Cortex of kidney (tissue), 1 donor: ENCODE measurements at places on chromosomes 6 and 20.

GRCh38 chr6:116127771-116128493 lies 2.0 kb upstream of the COL10A1 start:
- no peak for DNase-seq

GRCh38 chr6:159535656-159536350 lies 157.2 kb downstream of the SOD2 start:
- DNase-seq: no peak

- DNase-seq: no peak
Observed at GRCh38 chr6:126720304-126720703, 380.4 kb downstream of the CENPW start.

GRCh38 chr20:32378461-32378860 lies 20.3 kb downstream of the ASXL1 start:
- no peak for DNase-seq

- DNase-seq: no peak
Observed at GRCh38 chr6:10626154-10626741, 68.2 kb downstream of the C6orf52 start.

DNA sequence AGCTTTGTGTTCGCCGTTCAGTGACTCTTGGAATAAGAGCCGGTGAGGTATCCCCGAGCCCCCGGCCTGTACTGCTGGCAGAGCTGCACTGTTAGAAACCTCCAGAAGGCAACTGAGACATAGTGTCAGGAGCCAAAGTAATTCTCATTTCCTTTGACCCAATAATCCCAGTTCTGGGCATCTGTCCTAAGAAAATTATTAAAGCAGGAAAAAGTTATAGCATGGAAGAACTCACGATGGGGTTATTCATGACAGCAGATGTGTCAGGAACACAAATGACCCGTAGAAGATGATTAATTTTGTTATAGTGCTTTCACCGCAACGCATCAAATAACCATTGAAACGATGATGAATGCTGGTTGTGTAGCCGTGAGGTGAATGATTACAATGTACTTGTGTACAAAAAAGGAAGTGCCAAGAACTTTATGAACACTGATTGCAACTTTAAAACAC lies 20.3 kb downstream of the CYP21A2 start:
- no peak for DNase-seq

- DNase-seq: no peak
Observed at GRCh38 chr6:149967591-149967990, 3.8 kb downstream of the ULBP1 start.

DNA sequence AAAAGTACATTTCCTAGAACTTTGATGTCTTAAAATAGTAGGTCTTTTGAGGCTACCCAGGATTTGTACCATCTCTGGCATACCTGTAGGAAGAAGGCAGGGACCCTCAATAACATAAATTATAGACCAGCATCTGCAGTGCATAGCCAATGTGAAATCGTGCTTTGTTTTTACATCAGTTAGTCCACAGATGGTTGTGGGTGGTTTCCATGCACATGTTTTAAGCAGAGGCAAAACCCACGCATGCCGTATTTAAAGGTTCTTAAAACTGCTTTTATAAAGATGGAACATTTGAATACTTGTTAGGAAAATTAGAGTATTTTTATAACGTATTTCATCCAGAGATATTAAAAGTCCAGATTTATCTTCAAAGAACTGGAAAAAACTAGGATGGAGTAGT lies 66.3 kb downstream of the SH3BGRL2 start:
- DNase-seq: no peak

DNA sequence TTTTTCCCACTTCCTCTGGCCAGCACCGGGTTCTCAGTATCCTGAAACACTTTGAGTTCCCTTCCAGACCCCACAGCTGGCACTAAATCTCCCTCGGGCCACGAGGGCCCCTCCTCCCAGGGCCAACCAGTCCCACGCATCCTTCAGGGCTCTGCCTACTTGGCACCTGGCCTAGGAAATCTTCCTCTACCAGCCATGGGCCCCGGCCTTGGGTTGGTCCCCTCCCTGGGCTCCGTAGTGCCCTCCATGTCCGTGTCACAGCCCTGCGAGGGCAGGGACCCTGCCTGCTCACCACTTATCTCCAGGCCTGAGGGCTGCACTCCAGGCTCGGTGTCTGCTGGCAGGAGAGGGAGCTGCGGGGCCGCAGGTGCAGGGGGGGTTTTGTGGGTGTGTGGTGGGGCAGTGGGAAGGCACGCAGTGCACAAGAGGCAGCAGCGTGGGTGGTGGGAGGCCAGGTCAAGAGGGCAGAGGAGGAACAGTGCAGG lies 48.8 kb upstream of the CDH22 start:
- no peak for DNase-seq
